ENCODE measurements at places on chromosomes 2 and 18.
A peak's percentile ranks its signal among the peaks of the same experiment; 100 is the strongest.

DNA sequence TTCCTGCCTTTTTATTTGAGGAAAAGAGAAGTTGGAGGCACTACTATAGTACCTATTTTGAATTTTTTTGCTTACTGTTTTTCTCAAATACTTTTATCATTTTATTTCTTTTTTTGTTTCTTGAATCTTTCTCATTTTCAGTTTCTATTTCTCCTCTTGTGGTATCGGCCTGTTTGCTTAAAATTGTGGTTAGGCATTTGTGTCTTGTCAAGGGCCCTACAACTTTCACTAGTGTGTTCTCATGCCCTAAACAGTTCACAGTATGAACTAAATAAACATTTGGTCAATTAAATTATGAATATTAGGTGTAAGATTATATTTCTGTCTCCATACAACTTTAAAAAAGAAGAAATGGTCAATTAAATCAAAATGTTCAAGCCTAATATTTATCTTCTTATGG is 613.5 kb downstream of the MBD2 start:
- no peak for DNase-seq

- DNase-seq = no peak
Measured at GRCh38 chr18:45719106-45719505, 4.9 kb upstream of the SLC14A1 start.

- DNase-seq = no peak
Measured at GRCh38 chr2:230335864-230336506, 9.0 kb downstream of the SP140L start.

DNA sequence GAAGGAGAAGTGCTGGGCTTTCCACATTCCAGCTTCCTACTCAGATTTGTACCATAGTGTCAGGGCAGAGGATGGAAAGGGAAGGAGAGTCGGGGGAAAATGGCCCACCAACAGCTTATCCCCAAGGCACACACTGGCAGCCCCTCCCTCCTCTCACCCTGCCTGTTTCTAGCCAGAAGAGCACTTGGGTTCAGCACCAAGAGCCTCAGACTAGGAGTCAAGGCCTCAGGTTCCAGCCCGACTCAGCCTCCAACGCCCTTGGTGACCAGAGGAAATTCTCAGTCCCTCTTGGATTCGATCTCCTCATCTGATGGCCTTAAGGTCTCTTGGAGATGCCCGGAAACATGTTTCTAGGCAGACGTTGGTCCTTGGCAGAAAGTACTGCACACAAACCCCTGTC is 53.9 kb downstream of the TNS1 start:
- DNase-seq = no peak

DNA sequence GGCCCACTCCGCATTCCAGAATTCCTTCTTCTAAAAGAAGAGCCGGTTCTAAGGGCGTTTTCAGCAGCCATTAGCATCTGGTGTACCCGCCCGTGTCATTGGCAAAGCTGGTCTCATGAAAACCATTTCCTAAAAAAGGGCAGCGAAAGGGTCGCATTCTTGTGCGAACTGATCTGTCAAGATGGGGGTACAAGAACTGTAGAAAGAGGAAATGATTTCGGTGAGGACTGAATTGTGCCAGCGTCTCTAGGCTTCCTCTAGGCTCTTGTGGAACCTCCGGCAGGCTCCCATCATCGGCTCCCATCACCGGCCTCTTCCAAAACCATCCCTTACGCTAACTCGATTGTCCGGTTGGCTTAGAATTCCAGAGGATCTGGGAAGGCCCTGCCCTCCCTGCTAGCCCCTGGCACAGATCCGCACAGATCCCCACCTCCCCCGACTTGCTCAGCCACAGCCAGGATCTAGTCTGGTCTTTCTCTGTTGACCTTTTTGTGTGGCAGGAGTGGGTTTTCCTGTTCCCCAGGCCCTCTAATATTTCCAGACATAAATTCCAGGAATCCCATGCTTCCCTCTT is 1.3 kb downstream of the RAB31 start:
- DNase-seq = peak; percentile 51

All from PC-9 (cell line).